ENCODE measurements at places on chromosomes 13 and 19.

- DNase-seq = no peak
- no peaks in the 10 kb centered on the region for H3K36me3 ChIP-seq
- no peak overlapping the region for H3K4me3 ChIP-seq
- no peak overlapping the region for H3K27ac ChIP-seq
Observed at GRCh38 chr13:71237332-71237731, 629.7 kb downstream of the DACH1 start.

GRCh38 chr19:898663-899062 lies 5.4 kb downstream of the RNU6-9 start:
- DNase-seq = no peak
- no peak overlapping the region for H3K4me3 ChIP-seq
- no peaks in the 10 kb centered on the region for H3K4me1 ChIP-seq
- H3K27ac ChIP-seq = no peak overlapping the region

- no peaks in the 10 kb centered on the region for H3K36me3 ChIP-seq
- no peaks in the 10 kb centered on the region for H3K27me3 ChIP-seq
- no peak overlapping the region for H3K27ac ChIP-seq
- no peaks in the 10 kb centered on the region for H3K4me1 ChIP-seq
- H3K4me3 ChIP-seq = no peak overlapping the region
Observed at GRCh38 chr13:105897575-105897974, 637.9 kb downstream of the EFNB2 start.

- H3K4me1 ChIP-seq = no peaks in the 10 kb centered on the region
- no peak for DNase-seq
- no peak overlapping the region for H3K4me3 ChIP-seq
- no peak overlapping the region for H3K27ac ChIP-seq
- H3K36me3 ChIP-seq = no peaks in the 10 kb centered on the region
- H3K27me3 ChIP-seq = no peaks in the 10 kb centered on the region
Observed at GRCh38 chr19:2678044-2678671, 24.3 kb downstream of the GNG7 start.

GRCh38 chr19:389255-389934 lies 19.6 kb downstream of the C2CD4C start:
- H3K4me1 ChIP-seq = no peaks in the 10 kb centered on the region
- H3K27me3 ChIP-seq = no peaks in the 10 kb centered on the region
- H3K27ac ChIP-seq = no peak overlapping the region
- no peak for DNase-seq
- no peak overlapping the region for H3K4me3 ChIP-seq
- no peaks in the 10 kb centered on the region for H3K36me3 ChIP-seq

DNA sequence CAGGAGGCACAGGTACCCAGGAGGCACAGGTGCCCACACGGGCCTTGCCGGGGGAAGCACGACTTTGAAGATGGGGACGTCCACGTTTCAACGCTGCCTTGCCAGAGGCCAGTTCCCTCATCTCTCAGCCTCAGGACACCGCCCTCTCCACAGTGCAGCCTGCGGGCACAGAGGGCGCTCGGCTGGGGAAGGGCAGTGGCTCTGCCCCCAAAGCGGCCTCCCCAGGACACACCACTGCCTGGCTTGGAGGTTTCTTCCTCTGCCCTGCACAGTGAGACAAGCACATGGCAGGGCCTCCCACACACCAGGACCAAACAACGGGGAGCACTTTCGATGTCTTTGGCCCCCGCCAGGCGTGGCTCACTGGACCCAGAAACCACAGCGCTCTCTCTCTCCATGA lies 73.0 kb downstream of the RASA3 start:
- no peak for DNase-seq
- no peaks in the 10 kb centered on the region for H3K27me3 ChIP-seq
- H3K27ac ChIP-seq = no peak overlapping the region
- no peaks in the 10 kb centered on the region for H3K36me3 ChIP-seq
- H3K4me1 ChIP-seq = peaks cover 33% of the 10 kb centered on the region

All from Panc1 (cell line).